ENCODE measurements at places on chromosomes 5 and 9.

- peak; percentile 70 for DNase-seq
Measured at GRCh38 chr9:129270903-129271431, 92.9 kb upstream of the IER5L start.

- DNase-seq = no peak
Measured at GRCh38 chr5:135876146-135876545, 19.5 kb downstream of the IL9 start.

DNA sequence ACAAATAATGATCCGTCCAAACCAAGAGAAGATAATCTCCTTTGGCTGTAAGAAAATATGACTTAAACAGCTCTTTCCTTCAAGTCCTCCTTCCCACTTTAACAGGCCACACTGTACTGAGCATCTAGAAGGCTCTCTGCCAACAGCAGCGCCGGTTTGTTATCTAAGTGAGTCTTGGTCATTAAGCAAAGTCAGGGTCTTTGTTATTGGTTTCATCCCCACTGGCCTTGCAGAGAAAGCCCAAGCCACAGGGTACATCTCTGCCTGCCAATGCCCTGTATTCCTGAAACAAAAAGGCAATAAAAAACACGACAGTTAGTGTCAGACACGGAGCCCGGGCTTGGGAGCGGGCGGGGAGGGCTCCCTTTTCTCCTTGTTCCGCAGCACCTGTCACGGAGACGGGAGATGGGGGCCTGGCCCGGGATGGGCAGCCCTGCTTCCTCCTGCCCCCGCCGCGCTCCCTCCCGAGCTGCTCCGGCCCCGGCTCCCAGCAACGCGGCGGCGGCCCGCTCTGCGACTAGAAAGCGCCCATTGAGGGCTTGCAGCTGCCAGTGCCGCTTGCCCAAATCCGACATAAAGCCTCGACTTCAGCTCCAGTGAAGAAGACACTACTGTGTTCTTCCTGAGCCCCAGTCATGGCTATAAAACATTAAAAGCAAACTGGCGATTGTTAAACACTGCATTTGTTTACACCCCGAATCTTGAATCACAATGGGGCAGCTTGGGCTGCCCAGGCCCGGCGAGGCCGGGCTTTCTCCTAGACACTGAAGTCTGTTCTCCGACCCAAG, 28.1 kb upstream of the PIK3R1 start:
- DNase-seq = no peak

DNA sequence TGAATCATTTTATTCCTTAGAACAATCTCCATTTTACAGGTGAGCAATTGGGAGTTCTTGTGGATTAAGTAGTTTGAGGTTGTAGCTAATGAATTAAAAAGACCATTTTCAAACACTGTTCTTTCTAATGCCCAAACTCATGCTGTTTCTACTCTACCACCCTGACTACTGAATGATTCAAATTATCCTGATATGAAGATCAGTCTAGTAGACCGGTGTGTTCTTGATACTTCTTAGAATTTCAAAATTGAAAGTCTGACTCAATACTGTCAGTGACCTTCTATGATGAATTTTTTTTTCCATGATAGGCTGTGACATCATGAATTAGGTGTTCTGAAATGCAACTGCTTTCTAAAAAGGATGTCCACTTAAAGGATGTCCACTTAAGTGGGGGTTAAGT, 515.5 kb downstream of the DMAC1 start:
- no peak for DNase-seq

- DNase-seq = no peak
Measured at GRCh38 chr5:15621094-15621493, 121.1 kb downstream of the FBXL7 start.

All from activated CD4-positive, alpha-beta T cell treated with anti-CD3 and anti-CD28 coated beads, Interleukin-2, amount 10 ng/mL, durations not matched to agents 24 days and 14 days (primary cell).